Adrenal gland (tissue), 19 donors: ENCODE measurements at places on chromosomes 4 and X. TPM values are rescaled to one million over a fixed set of nuclear protein-coding genes. Genes with fewer than 3 reads are reported as not detected.

DNA sequence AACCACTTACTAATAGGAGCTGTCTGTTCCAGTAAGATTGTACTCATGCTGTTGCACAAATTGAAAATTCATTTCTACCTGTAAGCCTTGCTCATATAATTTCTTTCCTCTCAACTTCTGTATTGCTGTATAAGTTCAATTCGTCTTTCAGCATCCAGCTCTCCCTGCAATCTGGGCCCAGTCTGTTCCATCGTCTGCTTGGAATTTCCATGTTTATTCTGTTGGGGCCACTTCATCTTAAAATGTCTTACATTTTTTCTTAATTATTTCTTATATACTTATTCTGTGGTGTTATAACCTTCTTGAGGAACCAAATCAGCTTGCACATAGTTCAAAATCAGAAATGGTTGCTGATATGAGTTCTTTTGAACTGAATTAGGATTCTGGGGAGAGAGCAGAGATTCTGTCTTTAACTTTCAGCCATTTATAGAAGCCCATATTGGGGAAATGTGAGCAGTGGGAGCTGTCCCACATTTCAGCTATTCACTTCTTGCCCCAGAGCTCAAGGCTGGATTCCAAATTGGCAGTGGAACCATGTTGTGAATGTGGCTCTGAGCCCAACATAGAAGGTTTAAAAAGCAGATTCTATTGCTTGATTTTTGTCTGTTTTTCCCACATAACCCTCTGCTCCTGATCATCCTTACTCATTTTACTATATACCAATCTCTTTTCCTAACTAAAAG is 291.9 kb downstream of the BMPR1B start:
- H3K4me3 ChIP-seq: no peak overlapping the region
- DNase-seq: peak; percentile 21
- no peak overlapping the region for H3K27ac ChIP-seq
- H3K4me1 ChIP-seq: no peaks in the 10 kb centered on the region
- no peaks in the 10 kb centered on the region for H3K36me3 ChIP-seq

DNA sequence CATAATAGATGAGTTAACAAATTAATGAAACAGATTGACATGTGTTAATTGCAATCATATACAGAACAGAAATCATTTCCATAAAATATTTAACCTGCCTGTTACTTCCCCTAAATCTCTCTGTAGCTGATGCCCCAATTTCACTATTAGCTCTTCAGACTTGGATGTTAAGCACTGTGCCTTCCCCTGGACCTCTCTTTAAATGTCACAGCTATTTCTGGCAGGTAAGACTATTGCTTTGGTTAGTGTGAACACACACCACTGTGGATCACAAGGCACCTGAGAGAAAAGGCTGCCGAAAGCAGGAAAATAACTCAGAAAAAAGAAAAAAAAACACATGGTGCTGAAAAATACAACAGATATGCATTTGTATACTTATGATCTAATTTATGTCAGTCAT is 91.3 kb downstream of the SNCA start:
- H3K4me3 ChIP-seq: no peak overlapping the region
- no peaks in the 10 kb centered on the region for H3K4me1 ChIP-seq
- H3K36me3 ChIP-seq: no peaks in the 10 kb centered on the region
- no peak for DNase-seq
- no peaks in the 10 kb centered on the region for H3K27me3 ChIP-seq

DNA sequence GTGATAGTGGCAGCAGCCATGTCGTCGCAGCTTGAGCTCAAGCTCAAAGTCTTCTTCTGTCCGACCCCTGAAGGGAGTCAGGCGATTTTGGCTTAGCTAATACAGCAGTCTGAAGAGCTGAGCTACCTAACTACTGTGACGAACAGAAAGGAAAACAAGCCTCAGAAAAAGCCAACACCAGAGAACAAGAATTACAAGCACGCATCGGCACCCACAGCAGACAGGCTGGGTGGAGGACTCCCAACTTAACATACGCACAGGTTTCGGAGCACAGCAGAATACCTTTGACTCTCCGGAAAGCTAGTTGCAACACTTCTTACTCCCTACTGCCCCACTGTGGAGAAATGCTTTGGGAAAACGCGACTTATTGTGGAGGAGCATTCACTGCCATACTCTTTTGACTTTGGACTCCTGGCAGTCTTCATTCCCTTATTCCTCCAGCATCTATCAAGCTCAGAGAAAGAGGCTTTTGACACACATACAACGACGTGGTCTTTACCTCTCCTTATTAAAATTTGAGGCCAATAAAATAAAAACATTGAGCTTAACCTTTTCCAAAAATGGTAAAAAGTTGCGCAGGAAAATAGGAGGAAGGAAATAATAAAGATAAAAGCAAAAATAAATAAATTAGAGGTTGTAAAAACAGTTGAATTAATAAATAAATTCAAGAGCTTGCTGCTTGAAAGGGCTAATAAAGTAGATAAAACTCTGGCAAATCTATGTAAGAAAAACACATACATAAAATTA is 41.3 kb upstream of the GPC3 start:
- H3K4me1 ChIP-seq: no peaks in the 10 kb centered on the region
- H3K36me3 ChIP-seq: no peaks in the 10 kb centered on the region
- H3K4me3 ChIP-seq: no peak overlapping the region
- peaks cover 12% of the 10 kb centered on the region for H3K27me3 ChIP-seq
- DNase-seq: peak; percentile 15
- H3K27ac ChIP-seq: no peak overlapping the region

The GPRASP3 gene
- total RNA-seq: 3.6 TPM
